ENCODE measurements at places on chromosomes 13 and 19.

- no peak for DNase-seq
These were observed 32.2 kb downstream of the COG3 start for GRCh38 chr13:45496942-45497341.

GRCh38 chr19:44572581-44572900, 40.8 kb upstream of the IGSF23 start:
- no peak for DNase-seq

DNA sequence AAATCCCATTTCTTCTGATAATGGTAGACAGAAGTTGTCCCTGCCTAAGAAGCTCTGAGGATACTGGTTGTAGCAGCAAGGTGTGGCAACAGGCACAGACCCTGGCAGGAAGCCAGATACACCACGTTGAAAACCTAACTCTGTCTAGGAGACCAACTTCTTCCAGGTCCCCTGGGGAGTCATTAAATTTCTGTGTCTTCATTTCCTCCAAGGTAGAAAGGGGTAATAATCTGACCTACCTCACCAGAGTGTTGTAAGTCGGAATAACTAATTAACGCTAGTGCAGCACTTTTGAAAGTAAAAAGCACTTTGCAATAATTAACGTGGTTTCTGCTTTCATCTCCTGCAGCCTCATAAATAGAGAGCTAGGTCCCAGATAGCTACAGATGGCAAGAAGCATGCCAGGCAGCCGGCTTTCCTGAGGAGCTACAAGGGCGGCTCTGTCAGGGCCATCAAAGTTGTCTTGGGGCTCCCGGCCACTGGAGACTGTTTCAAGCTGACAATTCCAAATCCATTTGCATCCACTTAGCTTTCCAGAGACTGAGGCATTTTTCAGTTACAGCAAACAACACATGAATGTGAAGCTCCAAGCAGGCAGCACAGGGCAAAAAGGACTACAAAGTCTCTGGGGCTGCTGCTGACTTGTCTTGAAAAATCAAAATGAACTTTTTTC, 176.2 kb downstream of the FOXO1 start:
- no peak for DNase-seq

GRCh38 chr19:53101518-53101917, 1.7 kb downstream of the ZNF160 start:
- no peak for DNase-seq

DNA sequence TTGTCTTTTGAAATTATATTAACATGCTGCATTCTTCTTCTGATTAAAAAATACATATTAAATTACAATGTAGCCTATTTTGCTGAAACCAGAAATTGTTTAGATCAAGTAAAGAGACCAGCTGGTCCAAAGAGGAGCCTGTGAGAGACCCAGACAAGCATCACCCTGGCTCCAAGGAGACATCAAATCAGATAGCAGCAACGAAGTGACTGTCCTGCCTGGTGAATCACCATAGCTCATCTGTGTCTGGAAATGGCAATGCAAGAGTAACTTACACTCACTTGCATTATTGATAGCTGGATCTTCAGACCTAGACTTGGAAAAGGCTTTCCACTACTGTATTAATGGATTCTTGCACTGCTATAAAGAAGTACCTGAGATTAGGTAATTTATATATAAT, 169.1 kb downstream of the KCTD12 start:
- DNase-seq = no peak

DNA sequence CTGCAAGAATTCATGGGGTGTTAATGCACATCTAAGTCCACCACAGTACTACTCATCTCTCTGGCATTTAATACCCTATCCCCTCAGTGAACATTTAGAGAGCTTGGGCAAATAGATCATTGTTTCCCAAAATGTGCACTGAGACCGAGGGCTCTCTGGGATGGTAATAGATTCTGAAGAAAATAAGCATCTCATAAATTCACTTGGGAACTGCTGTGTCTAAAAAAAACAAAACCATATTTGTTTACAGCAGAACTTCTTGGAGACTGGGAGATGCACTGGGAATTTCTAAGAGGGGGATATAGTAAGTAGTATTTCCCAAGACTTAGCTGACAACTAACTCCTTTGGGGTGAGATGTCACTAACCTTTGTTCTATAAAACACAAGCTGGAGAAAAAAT, 58.4 kb downstream of the ENOX1 start:
- DNase-seq = no peak

- no peak for DNase-seq
These were observed 77.9 kb upstream of the KL start for GRCh38 chr13:32938314-32938713.

GRCh38 chr19:33520844-33521479, 629 bp downstream of the PEPD start:
- peak; percentile 6 for DNase-seq

DNA sequence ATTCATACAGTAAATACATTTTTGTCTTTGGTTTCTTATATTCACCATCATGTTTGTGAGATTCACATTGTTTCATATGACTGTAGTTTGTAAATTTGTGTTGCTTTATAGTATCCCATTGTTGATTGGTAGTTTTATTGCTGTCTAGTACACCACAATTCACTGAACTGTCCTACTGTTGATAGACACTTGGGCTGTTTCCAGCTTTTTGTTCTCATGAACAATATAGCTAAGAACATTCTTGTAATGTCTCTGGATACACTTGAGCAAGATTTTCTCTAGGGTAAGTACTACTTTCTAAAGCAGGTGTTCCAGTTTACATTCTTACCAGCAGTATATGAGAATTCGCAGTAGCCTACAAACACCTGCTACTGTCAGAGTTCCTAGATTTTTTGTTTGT, 37.8 kb downstream of the SKA3 start:
- no peak for DNase-seq

- no peak for DNase-seq
These were observed 22.0 kb downstream of the SLC5A5 start for GRCh38 chr19:17893766-17894165.

- no peak for DNase-seq
These were observed 291.3 kb downstream of the MTUS2 start for GRCh38 chr13:29111446-29111845.

DNA sequence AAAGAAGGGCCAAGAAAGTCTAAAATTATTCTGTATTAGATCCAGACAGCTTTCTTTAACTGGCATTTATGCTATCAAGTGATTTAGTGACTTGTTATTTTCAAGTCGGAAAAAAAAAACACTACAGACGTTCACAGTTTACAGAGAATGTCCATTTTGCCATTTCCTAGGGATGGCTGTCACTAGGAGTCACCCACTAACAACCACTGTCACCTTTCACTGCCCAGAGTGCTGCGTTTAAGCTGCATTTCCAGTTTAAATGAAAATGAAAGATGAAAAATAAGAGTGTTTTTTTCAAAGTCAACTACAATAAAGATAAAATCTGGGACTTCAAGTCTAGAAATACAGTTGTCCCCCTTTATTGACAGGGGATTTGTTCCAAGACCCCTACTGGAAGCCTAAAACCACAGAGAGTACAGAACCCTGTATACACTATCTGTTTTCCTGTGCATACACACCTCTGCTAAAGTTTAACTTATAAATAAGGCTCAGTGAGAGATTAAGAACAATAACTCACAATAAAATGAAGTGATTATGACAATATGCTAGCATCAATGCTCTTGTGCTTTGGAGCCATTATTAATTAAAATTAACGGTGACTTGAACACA, 112.5 kb downstream of the SACS start:
- DNase-seq = no peak

GRCh38 chr13:97298816-97299215, 76.7 kb downstream of the MBNL2 start:
- DNase-seq = no peak

GRCh38 chr13:97567510-97568243, 133.7 kb downstream of the RAP2A start:
- DNase-seq = no peak

DNA sequence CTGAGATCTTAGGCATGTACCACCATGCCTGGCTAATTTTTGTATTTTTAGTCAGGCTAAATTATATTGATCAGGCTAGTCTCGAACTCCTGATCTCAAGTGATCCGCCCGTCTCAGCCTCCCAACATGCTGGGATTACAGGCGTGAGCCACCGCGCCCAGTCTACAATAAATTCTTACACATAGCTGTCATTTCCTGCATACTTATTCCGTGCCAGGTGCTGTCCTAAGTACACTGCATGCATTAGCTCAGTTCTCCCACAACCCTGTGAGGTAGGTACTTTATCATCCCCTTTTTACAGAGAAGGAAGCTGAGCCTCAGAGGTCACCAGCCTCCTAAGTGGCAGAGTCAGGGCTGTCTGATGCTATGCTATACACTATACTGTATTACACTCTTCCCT, 7.2 kb upstream of the RHPN2 start:
- DNase-seq = no peak

DNA sequence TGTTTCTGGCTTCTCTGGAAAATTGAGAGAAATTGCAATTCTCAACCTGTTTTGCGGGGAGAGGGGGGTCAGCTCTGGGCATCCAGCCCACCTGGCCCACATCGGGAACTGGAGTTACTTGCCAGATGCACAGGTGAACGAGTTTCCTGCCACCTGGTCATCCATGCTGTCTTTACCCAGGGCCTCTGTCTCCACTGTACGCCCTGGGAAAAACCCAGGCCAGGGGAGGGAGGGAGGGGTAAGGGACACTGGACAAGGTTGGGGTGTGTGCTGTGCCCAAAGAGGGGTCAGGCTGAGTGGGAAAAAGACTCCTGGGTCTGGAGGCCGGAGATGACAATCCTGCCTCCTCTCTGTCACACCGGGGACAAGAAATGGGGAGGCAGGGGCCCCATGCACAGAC, 307.6 kb downstream of the ZNF536 start:
- DNase-seq = no peak

GRCh38 chr13:59086147-59086546, 1077.6 kb downstream of the DIAPH3 start:
- no peak for DNase-seq

DNA sequence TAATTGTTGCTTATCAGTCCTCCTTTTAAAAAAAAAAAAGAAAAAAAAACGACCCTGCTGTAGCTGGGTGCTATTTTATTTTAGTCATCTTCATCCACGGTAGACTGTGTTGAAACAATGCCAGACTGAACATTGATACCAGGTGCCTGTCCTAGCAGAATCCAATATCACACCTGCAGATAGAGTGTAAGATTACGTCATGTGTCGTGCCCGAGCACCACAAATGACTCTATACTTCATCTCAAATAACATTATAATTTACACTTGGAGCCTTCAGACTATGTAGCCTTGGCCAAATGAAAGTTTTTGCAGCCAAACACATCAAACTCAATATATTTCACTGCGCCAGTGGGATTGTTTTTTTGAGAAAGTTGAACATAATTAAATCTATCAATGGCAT, 410.6 kb downstream of the FGF9 start:
- DNase-seq = no peak

GRCh38 chr13:59356607-59357006, 807.1 kb downstream of the DIAPH3 start:
- no peak for DNase-seq

DNA sequence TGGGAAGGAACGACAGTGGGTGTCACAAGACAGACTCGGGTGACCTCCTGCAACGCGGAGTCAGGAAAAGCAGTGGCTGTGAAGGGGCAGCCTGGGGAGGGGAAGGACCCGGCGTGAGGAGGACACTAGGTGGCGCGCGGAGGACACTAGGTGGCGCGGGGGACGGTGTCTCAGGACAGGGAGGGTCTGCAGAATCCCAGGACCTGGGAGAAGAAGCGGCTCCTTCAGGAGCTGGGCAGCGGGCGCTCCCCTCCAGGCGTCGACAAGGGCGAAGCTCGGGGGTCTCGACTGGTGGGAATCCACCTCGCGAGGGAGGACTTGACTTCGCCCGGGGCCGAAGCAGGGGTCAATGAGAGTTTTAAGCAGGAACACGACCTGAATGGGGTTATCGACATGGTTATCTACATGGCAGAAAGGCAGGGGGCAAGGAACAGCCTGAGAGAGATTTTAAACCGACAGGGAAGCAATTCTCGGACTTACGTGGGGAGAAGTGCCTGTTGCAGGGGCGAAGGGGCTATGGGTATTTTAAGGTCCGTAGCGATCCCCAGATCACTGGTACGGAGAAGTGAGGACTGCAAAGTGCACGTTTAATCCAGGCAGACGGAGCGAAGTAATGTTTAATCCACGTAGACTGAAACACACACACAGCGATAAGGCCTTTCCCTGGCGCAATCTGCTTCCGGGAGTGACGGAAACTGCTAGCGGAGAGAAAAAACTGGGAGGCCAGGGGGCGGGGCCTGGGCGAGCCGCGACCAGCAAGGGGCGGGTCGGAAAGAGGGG, at the start of gene ZNF616:
Gene ZNF616 (minus strand): TSS at position 687 of the 780 bp plus-strand sequence. CDS start 9,426 bp downstream, outside the sequence.
- DNase-seq = peak; percentile 89

GRCh38 chr19:46980761-46981160, 38.9 kb upstream of the NPAS1 start:
- no peak for DNase-seq

DNA sequence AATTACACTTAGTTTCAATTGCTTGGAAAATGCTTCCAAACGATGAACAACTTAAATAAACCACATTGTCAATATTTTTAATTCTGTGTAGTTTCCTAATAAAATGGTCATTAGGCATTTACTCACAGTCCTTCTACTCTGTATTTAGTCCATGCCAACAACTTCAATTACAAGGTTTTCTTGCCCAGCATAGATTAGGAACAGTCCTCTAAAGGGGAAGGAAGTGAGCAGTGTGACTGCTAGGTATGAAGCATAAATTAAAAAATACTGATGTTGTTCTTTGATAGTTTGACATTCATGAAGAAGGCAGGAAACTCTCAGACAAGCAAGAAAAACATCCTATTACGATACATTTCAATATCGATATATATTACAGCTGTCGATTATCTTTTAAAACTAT, 716.0 kb upstream of the PCDH9 start:
- no peak for DNase-seq

- no peak for DNase-seq
These were observed 240.9 kb upstream of the RFC3 start for GRCh38 chr13:33577007-33577406.

- DNase-seq = no peak
These were observed 97.8 kb downstream of the RNF17 start for GRCh38 chr13:24861617-24862362.

GRCh38 chr19:34837262-34837661, 64.2 kb upstream of the ZNF599 start:
- DNase-seq = no peak

DNA sequence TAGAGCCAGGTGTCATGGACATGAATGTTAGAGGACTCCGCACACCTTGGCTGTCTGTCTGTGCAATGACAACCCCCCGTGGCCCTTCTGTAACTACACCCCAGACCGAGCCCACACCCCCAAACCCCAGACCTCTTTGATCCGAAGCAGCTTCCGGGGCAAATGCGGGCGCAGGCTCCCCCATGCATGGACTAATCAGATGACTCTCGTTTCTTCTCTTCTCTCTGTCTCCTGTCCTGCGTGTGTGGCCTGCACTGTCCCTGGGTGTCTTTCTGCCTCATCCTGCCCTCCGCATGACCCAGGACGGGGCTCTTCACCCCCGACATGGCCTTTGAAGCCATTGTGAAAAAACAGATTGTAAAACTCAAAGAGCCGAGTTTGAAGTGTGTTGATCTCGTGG, 38.9 kb downstream of the TMED1 start:
- DNase-seq = no peak

DNA sequence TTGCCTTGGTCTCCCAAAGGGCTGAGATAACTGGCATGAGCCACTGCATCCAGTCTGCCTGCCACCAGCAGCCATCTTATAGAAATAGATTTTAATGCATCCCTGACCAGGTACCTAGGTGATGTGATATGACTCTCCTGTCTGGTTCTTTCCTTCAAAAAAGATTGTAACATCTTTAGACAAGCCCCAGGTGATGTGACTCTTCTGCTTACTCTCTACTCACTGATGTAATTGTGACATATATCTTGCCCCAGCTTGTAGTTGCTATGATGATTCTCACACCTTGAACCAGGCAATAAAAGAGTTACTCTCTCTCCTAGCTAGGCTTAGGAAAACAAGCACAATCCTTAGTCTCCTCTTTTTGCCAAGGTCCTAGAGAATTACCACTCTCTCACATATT, 30.6 kb upstream of the ZNF681 start:
- no peak for DNase-seq

- DNase-seq = no peak
These were observed 20.0 kb downstream of the SIN3B start for GRCh38 chr19:16849168-16849567.

Measured in hematopoietic multipotent progenitor cell treated with erythropoietin and hydrocortisone succinate and interleukin-3 and kit ligand, for 17 days (in vitro differentiated cells).